ENCODE measurements at places on chromosomes 4 and X. TPM values are rescaled to one million over a fixed set of nuclear protein-coding genes. Genes with fewer than 3 reads are reported as not detected.

GRCh38 chrX:112058255-112058654 lies 24.3 kb downstream of the TRPC5 start:
- DNase-seq, result peak; percentile 81
- peaks cover 2% of the 10 kb centered on the region for H3K27me3 ChIP-seq
- H3K27ac ChIP-seq, result peak overlapping the region; percentile 71
- no peaks in the 10 kb centered on the region for H3K36me3 ChIP-seq
- no peak overlapping the region for H3K4me3 ChIP-seq

- peaks cover 4% of the 10 kb centered on the region for H3K4me1 ChIP-seq
- H3K27ac ChIP-seq, result peak overlapping the region; percentile 89
- no peak for DNase-seq
These were observed 30.6 kb downstream of the BBS12 start for GRCh38 chr4:122762966-122763716.

GRCh38 chr4:24753519-24753918 lies 41.9 kb upstream of the SOD3 start:
- H3K36me3 ChIP-seq, result no peaks in the 10 kb centered on the region
- no peak overlapping the region for H3K27ac ChIP-seq
- H3K4me3 ChIP-seq, result no peak overlapping the region
- no peaks in the 10 kb centered on the region for H3K4me1 ChIP-seq
- DNase-seq, result peak; percentile 67

- no peak overlapping the region for H3K4me3 ChIP-seq
- H3K27ac ChIP-seq, result no peak overlapping the region
- no peaks in the 10 kb centered on the region for H3K36me3 ChIP-seq
- no peaks in the 10 kb centered on the region for H3K4me1 ChIP-seq
- no peak for DNase-seq
These were observed 34.8 kb downstream of the UTP14A start for GRCh38 chrX:129940721-129941120.

GRCh38 chrX:130106071-130106470 lies 4.2 kb downstream of the ELF4 start:
- peaks cover 10% of the 10 kb centered on the region for H3K4me1 ChIP-seq
- H3K27ac ChIP-seq, result no peak overlapping the region
- H3K27me3 ChIP-seq, result no peaks in the 10 kb centered on the region
- no peaks in the 10 kb centered on the region for H3K36me3 ChIP-seq

DNA sequence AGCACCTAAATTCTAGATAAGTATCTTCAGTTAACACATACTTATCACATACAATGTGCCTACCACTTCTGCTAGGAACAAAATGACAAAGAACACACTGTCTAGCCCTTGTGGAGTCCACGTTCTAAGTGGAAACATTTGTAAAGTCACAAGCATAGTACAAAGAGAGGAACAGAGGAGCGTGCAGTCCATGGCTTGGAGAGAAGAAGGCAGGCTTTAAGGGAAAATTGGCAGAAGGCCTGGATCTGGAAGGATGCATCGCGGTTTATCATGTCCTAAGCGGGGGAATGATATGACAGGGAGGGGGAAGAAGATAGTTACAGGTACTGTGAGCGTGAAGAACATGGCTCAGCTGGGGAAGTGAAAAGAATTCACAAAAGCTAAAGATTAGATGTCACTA lies 218.0 kb downstream of the PRDM5 start:
- DNase-seq, result no peak
- H3K4me3 ChIP-seq, result no peak overlapping the region
- no peak overlapping the region for H3K27ac ChIP-seq
- no peaks in the 10 kb centered on the region for H3K36me3 ChIP-seq
- H3K4me1 ChIP-seq, result no peaks in the 10 kb centered on the region
- no peaks in the 10 kb centered on the region for H3K27me3 ChIP-seq

The REPS2 gene
- total RNA-seq, result 0.18 TPM

The C4orf50 gene
- not detected for total RNA-seq

DNA sequence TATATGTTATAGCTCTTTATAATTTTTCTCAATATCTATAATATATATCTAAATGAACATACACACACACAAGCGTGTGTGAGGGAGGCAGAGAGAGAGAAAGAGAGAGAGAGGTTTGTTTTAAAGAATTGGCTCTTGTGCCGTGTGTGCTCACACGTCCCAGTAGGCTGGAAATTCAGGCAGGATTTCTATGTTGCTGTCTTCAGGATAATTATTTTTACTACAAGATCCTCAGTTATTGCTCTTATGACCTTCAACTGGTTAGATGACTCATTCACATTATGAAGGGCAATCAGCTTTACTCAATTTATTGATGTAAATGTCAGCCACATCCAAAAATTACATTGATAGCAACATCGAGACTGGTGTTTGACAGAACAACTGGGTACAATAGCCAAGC lies 1520.7 kb upstream of the PCDH7 start:
- H3K4me1 ChIP-seq, result no peaks in the 10 kb centered on the region
- no peak overlapping the region for H3K4me3 ChIP-seq
- H3K27ac ChIP-seq, result no peak overlapping the region
- H3K36me3 ChIP-seq, result no peaks in the 10 kb centered on the region
- no peaks in the 10 kb centered on the region for H3K27me3 ChIP-seq
- DNase-seq, result no peak

The CT47B1 gene
- total RNA-seq, result not detected

DNA sequence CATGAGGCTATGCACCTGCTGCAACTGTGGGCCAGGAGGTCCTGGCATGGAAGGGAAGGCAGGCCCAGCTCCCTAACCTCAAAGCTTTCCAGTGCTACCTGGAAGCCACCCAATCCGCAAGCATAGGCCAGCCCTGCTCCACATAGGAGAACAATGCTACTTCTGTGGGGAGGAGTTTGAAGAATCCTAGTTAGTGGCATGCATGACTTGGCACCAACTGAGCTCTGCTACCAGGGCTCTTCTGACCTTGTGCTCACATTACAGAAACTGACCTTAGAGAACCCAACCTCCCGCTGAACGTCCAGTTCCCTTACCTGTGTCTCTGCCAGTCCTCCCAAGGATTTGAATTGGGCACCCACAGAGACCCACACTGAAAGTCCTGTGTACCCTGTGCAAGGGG lies 58.8 kb downstream of the USP46 start:
- H3K27ac ChIP-seq, result no peak overlapping the region
- H3K36me3 ChIP-seq, result peaks cover 32% of the 10 kb centered on the region
- peaks cover 5% of the 10 kb centered on the region for H3K4me1 ChIP-seq
- H3K4me3 ChIP-seq, result no peak overlapping the region
- H3K27me3 ChIP-seq, result no peaks in the 10 kb centered on the region
- no peak for DNase-seq

DNA sequence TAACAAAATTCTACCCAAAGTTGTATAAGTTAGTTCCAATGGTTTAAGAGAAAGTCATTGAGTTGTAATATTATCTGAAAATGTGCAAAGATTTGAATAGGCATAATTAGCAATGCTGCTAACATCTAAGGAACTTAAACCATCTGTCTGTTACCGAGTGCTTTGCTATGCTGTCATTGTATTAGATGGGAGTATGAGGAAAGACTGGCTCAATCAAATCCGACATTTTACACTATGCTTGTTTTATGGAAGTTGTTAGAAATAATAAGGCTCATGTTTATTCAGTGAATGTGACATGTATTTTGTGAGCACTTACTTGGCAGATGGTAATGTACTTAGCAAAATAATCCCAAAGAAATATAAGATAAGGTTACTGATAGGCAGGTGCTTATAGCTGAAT lies 1715.1 kb downstream of the PCDH7 start:
- no peak overlapping the region for H3K27ac ChIP-seq
- no peaks in the 10 kb centered on the region for H3K36me3 ChIP-seq
- H3K4me1 ChIP-seq, result no peaks in the 10 kb centered on the region
- no peaks in the 10 kb centered on the region for H3K27me3 ChIP-seq
- DNase-seq, result no peak

The HTR2C gene
- not detected for total RNA-seq

- no peak overlapping the region for H3K27ac ChIP-seq
- H3K4me1 ChIP-seq, result no peaks in the 10 kb centered on the region
- DNase-seq, result no peak
- H3K27me3 ChIP-seq, result no peaks in the 10 kb centered on the region
- H3K36me3 ChIP-seq, result no peaks in the 10 kb centered on the region
These were observed 179.7 kb downstream of the AMELX start for GRCh38 chrX:11472879-11473278.

- no peaks in the 10 kb centered on the region for H3K36me3 ChIP-seq
- H3K27me3 ChIP-seq, result no peaks in the 10 kb centered on the region
- no peak overlapping the region for H3K27ac ChIP-seq
These were observed 150.2 kb downstream of the SHROOM3 start for GRCh38 chr4:76585272-76585671.

The HELT gene
- total RNA-seq, result not detected

The HTATSF1 gene
- total RNA-seq, result 27.8 TPM

The SMIM10 gene
- total RNA-seq, result 3.6 TPM

The TCEAL6 gene
- total RNA-seq, result not detected

GRCh38 chrX:132114607-132115006 lies 13.2 kb downstream of the FRMD7 start:
- no peaks in the 10 kb centered on the region for H3K36me3 ChIP-seq
- peaks cover 4% of the 10 kb centered on the region for H3K27me3 ChIP-seq
- DNase-seq, result no peak
- no peaks in the 10 kb centered on the region for H3K4me1 ChIP-seq
- H3K4me3 ChIP-seq, result no peak overlapping the region

DNA sequence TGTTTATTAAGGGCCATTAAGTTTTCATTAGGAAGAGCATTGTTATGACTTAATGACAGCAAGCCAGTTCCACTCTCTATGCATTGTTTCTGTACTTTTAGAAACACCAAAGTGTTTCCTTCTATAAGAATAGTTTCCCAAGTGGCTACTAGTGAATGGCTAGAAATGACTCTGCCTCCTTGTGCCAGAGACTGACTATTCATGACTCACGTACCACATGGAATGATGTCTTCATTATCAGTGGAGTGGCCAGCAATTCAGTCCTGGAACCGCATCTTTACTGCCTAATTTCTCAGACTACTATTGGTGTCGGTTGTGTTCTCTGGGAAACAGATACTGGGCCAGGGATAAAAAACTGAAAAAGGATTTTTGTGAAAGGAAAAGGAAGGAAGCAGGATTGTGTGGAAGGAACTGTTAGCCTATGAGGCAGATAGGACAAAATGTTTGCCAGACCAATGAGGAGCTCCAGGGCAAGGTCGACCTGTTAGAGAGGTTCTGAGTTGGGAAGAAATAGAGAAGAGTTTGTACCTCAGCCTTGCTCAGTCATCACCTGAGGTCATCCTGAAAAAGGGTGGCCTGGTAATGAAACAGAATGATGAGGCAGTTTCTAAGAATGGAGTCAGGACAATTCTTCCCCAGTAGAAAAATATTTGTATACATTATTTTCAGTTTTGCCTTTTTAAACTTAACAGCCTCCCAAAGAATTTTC lies 218.6 kb downstream of the SPCS3 start:
- H3K4me1 ChIP-seq, result peaks cover 5% of the 10 kb centered on the region
- H3K27ac ChIP-seq, result 0 out of 2 replicates have a peak overlapping the region, but pooled peaks have one; percentile 4
- DNase-seq, result peak; percentile 96
- H3K4me3 ChIP-seq, result no peak overlapping the region
- no peaks in the 10 kb centered on the region for H3K36me3 ChIP-seq
- no peaks in the 10 kb centered on the region for H3K27me3 ChIP-seq

The PAGE2B gene
- total RNA-seq, result not detected

DNA sequence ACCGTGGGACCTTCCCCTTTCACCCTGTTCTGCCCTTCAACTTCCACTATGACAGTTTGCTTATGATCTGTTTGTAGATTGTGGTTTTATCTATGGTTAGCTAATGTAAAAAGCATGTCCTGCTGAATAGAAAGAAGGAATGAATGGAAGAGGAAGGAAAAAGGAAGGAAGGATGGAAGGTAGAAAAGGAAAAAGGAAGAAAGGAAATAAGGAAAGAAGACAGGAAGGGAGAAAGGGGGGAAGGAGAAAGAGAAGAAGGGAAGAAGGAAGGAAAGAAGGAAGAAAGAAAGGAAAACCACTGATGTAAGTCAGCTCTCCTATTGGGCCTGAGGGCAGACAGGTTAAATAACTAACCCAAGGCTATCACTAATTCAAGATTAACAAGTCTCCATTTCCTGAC lies 319.1 kb upstream of the KLF3 start:
- no peak overlapping the region for H3K27ac ChIP-seq
- H3K27me3 ChIP-seq, result peaks cover 4% of the 10 kb centered on the region
- H3K4me1 ChIP-seq, result no peaks in the 10 kb centered on the region
- no peaks in the 10 kb centered on the region for H3K36me3 ChIP-seq
- no peak overlapping the region for H3K4me3 ChIP-seq

DNA sequence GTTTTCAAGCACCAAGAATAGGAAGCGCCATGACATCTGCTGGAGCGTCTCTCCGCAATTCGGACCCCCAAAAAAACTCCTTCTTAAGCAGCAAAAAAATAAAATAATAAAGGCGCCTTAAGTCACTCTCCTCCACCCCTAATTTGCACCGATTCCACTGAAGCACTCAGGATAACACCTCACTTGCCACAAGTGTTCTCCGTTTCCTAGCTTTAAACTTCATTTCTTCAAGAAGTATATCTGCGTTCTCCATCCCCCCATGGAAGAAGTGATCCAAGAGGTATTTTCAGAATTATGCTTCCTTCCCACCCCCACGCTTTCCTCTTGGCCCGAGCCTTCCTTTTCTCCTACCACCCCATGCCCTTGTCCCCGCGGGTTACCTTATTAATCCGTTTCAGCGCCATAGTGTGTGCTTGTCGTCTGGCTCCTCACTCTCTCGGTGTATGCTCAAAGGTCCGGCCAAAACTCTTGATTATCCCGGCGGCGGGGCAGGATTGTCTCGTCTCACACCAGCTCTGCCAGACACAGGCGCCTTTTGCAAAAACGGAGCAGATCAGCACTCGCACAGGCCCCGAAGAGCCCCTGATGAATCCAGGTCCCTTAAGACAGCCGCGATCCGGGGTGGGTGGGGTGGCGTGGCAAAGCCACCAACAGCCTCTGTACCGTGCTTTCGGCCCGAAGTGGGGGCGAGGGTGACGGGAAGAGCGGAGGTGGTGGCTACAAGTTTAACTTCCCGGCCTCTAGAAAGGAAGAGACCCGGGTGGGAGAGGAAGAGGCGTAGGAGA lies 1.1 kb downstream of the UBE2D3 start:
- H3K4me1 ChIP-seq, result peaks cover 4% of the 10 kb centered on the region
- H3K27ac ChIP-seq, result peak overlapping the region; percentile 97
- H3K36me3 ChIP-seq, result peaks cover 5% of the 10 kb centered on the region
- DNase-seq, result no peak

The RTL3 gene
- total RNA-seq, result 1.1 TPM

DNA sequence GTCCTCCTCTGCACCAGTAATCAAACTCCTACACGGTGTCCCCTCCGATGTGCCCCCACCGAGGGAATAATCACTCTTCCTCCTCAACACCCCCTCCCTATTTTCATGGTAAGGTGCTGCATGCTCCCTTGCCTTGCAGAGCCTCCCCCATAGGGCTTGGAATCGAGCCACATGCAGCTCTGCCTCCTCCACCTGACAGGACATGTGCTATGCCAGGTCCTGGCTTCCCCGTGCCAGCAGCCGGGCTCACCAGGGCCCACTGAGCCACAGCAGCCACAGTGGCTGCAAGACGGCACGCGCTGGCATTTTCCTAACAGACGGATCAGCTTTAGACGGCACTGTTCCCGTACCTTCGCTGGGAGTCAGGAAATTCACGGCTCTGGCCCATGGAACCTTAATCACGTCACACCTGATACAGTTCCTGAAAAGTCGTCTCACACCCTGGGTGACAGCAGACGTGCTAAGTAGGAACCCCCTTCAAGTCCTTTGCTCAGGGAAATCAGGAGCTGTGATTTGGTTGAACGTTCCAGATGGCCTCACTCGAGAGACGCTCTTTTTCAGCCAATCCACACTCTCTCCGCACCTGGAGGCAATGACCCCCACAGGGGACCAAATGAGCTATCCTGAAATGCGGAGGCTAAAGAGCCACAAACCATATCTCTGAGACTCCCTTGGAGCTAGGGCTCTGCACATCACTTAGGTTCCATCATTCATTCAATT lies 63.2 kb downstream of the JAKMIP1 start:
- H3K36me3 ChIP-seq, result no peaks in the 10 kb centered on the region
- no peak for DNase-seq
- H3K27ac ChIP-seq, result no peak overlapping the region
- no peaks in the 10 kb centered on the region for H3K27me3 ChIP-seq
- H3K4me3 ChIP-seq, result no peak overlapping the region
